Right cardiac atrium (tissue), 5 donors: ENCODE measurements at places on chromosomes 4 and X. TPM values are rescaled to one million over a fixed set of nuclear protein-coding genes. Genes with fewer than 3 reads are reported as not detected.

The IGSF1 gene
- 4.6 TPM for polyA plus RNA-seq

The CENPU gene
- polyA plus RNA-seq: 0.66 TPM

The CNKSR2 gene
- 0.38 TPM for polyA plus RNA-seq

The C4orf54 gene
- 2.2 TPM for polyA plus RNA-seq
